PC-9 (cell line): ENCODE measurements at places on chromosomes 4 and X. TPM values are rescaled to one million over a fixed set of nuclear protein-coding genes. Genes with fewer than 3 reads are reported as not detected.

- no peak overlapping the region for H3K4me3 ChIP-seq
- H3K27ac ChIP-seq = no peak overlapping the region
- H3K27me3 ChIP-seq = 0 out of 2 replicates have a peak, but pooled peaks cover 2% of the 10 kb centered on the region
- H3K36me3 ChIP-seq = no peaks in the 10 kb centered on the region
- no peak for DNase-seq
Observed at GRCh38 chrX:83512111-83512510, 4.0 kb downstream of the POU3F4 start.

DNA sequence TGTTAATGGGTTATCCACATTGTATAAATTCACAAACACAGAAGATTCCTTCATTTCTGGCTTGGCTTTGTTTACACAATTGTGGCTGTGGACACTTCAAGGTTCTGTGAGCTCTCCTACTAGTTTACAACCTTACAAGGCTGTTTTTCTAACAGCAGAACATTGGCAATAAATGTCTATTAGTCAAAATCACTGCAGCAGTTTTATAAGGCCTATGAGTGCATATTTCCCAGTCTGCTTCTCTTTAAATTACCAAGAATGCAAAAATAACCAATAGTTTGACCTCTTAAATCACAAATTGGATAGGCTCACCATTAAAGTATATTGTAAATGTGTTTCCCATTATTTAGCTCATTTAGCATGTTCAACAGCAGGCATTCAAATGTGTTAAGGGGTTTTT is 239.2 kb downstream of the DKK2 start:
- no peak for DNase-seq
- no peaks in the 10 kb centered on the region for H3K4me1 ChIP-seq
- H3K36me3 ChIP-seq = no peaks in the 10 kb centered on the region
- H3K27me3 ChIP-seq = no peaks in the 10 kb centered on the region
- no peak overlapping the region for H3K4me3 ChIP-seq

DNA sequence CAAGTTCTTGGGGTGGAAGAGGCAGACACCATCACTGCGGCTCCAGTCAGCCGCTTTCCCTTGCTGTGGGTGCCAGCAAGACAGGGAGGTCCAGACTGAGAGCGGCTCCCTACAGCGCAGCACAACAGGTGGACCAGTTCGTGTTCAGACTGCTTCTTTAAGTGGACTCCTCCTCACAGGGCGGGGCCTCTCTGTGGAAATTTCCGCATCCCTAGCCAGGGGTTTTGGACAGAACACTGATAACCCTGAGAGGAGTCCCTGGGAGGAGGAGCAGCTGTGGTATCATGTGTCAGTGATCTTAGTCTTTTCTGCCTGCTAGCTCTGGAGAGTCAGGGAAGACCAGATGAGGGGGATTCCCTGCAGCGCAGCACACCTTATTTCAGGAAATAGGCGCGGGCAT is 48.5 kb downstream of the MAGEC2 start:
- no peaks in the 10 kb centered on the region for H3K4me1 ChIP-seq
- no peak for DNase-seq
- H3K27ac ChIP-seq = no peak overlapping the region
- H3K27me3 ChIP-seq = 0 out of 2 replicates have a peak, but pooled peaks cover 4% of the 10 kb centered on the region
- H3K4me3 ChIP-seq = no peak overlapping the region

DNA sequence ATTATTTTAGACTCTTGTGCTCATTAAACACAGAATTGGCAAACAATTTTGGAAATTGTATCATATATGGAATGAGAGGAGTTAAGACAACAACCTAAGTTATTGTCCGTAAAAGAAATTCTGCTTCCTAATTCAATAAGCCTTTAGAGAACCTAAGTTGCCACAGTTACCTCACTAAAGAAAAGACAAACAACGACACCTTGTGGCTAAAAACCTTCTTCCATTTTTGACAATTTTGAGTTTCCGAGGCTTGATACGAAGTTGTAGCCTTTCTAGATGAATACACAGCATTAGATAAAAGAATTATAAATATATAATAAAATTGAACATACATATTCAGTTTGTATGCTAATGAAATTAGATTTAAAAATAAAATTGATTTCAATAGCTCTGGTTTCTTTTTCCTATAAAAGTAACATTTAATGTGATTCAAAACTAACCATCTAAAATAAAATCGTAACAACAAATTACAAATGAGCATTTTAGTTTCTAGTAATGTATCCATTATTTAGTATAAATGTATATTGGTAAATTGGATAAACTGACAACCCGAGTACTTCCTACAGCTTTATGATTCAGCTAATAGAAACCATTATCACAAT is 275.1 kb downstream of the GPM6A start:
- no peak overlapping the region for H3K27ac ChIP-seq
- H3K36me3 ChIP-seq = no peaks in the 10 kb centered on the region
- H3K4me1 ChIP-seq = no peaks in the 10 kb centered on the region
- H3K4me3 ChIP-seq = no peak overlapping the region
- no peaks in the 10 kb centered on the region for H3K27me3 ChIP-seq

DNA sequence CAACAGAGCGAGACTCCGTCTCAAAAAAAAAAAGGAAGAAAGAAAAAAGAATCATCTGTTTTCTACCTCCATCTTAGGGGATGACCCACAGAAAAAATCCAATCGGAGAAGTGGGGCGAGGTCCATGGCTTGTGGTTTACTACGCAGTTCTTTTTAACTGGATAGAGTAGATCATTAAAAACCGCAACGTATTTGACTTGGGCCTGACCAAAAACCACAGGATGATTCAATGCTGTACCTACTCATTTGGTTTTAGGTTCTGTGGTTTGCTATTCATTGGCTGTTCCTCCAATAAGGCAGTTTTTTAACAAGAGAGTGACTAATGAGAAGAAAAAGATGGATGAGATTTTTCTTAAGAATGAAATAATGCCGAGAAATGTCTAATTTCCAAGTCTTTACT is 83.7 kb downstream of the FREM3 start:
- H3K36me3 ChIP-seq = no peaks in the 10 kb centered on the region
- H3K27me3 ChIP-seq = no peaks in the 10 kb centered on the region
- no peak for DNase-seq
- H3K27ac ChIP-seq = no peak overlapping the region
- H3K4me3 ChIP-seq = no peak overlapping the region

GRCh38 chr4:155481150-155481549 is 104.4 kb upstream of the MAP9 start:
- H3K4me1 ChIP-seq = no peaks in the 10 kb centered on the region
- no peaks in the 10 kb centered on the region for H3K27me3 ChIP-seq
- DNase-seq = no peak
- no peak overlapping the region for H3K27ac ChIP-seq

Gene DTHD1
- not detected in 2 replicates for total RNA-seq

DNA sequence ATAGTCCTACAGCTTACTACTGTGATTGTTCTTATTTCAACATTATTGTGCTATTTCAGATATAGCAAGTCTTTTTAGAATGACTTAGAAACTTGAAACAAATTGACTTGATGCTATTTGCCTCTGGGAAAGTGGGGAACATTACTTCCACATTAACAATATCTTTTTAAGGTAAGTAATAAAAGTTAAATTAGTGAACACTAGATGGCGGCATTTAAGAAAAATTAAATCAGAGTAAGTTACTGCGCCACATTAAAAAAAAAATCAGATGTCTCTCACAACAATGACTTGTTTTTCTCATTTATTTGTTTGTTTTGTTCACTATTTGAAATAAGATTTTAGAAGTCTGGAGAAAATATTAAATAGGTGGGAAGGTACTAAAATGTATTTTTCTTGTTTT is 1026.9 kb upstream of the SLIT2 start:
- peak; percentile 35 for DNase-seq
- H3K4me1 ChIP-seq = no peaks in the 10 kb centered on the region
- no peaks in the 10 kb centered on the region for H3K27me3 ChIP-seq

DNA sequence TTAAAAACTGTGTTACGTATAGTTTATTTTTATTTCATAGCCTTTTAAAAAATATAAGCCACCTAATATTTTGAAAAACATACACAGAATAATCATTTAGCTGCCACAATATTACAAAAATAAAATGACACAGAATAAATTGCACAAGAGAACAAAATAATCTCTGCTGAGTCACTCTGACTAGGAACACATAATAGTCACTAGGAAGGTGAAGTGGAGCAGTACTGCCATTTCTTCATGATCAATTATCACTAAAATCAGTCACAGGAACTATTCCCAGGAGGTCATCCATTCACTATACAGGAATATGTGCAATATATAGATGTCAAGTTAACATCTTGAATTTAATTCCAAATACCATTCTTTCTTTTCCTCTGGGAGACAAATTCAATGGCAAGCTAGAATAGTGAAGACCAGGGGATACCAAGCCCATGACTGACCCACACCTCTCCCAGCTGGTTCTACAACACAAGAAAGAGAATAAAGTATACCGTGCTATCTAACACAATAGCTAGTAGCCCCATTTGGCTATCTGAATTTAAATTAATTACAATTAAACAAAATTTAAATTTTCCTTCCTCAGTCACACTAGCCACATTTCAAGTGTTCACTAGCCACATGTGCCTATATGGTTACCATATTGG is 5.9 kb downstream of the SMIM43 start:
- peaks cover 11% of the 10 kb centered on the region for H3K4me1 ChIP-seq
- no peaks in the 10 kb centered on the region for H3K27me3 ChIP-seq
- no peak for DNase-seq
- peak overlapping the region; percentile 82 for H3K27ac ChIP-seq
- H3K36me3 ChIP-seq = peaks cover 6% of the 10 kb centered on the region; the same call in 1 of the 2 replicates

- no peak overlapping the region for H3K4me3 ChIP-seq
- H3K36me3 ChIP-seq = peaks cover 5% of the 10 kb centered on the region; the same call in 1 of the 2 replicates
- H3K4me1 ChIP-seq = no peaks in the 10 kb centered on the region
- H3K27ac ChIP-seq = no peak overlapping the region
Observed at GRCh38 chr4:150867148-150867547, 147.9 kb downstream of the LRBA start.

DNA sequence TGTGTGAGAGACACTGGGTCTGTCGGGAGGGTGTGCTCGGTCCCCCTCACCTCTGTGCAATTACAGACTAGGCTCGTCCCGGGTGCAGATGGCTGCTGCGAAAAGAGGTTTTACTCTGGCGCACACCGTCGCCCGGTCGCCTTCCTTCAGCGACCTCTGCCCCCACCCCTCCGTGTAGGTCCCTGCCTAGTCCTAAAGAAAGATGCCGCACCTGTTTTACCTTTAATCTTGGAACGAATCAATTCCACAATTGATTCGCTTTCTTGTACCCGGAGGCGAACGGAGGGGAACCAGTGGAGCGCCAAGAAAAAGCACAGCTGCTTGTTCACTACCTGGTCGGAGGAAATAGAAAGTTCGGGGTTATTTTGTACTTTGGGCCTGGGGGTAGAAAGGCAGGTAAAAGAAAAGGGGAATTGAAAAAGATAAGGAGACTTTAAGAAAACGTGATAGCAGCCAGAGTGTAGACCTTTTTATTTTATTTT is 1.2 kb downstream of the NPNT start:
- no peaks in the 10 kb centered on the region for H3K36me3 ChIP-seq
- H3K27me3 ChIP-seq = no peaks in the 10 kb centered on the region
- H3K27ac ChIP-seq = no peak overlapping the region
- peaks cover 15% of the 10 kb centered on the region for H3K4me1 ChIP-seq
- no peak overlapping the region for H3K4me3 ChIP-seq
- no peak for DNase-seq

DNA sequence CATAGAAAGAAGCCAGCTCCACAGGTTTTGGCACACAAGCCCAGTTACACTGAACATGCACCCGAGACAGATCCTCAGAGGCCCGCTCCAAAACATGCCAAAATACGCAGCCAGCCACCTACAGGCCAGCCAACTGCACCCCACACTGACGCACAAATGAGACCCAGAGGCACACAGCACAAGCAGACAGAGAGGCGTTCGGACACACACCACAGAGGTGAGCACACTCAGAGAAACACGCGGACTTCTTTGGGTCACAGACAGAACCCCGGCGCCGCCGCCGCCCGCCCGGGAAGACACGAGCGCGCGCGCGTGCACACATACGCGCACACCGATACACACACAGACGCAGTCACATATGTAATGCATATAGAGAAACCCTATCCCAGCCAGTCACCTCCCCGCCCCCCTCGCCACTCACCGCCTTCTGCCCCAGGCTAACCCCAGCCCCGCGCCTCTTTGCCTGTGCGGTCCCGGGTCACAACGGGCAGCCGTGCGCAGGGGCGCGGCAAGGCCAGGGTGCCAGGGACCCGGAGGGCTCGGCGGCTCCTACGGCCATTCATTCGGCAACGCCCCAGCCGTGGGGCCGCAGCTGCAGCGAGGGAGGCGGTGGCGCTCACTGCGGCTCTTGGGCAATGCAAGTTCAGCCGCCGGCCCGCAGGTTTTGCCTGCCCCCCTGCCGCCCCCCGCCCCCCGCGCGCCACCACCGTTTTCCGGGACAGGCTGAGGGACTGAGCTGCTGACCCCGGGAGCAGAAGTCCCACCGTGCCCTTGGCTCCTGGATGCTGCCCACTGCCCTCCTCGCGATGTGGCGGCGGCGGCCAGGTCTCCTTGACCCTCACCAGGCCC is 553 bp downstream of the SEPTIN6 start:
- H3K27ac ChIP-seq = no peak overlapping the region
- DNase-seq = peak; percentile 50
- no peaks in the 10 kb centered on the region for H3K27me3 ChIP-seq
- H3K4me3 ChIP-seq = peak overlapping the region; percentile 81
- peaks cover 13% of the 10 kb centered on the region for H3K4me1 ChIP-seq

Gene FAAH2
- total RNA-seq = 8.2 and 10.4 TPM in 2 replicates

Gene PDE6B
- total RNA-seq = 5.9 and 8.2 TPM in 2 replicates

- H3K36me3 ChIP-seq = no peaks in the 10 kb centered on the region
- no peak for DNase-seq
- H3K27ac ChIP-seq = peak overlapping the region; percentile 84
- no peak overlapping the region for H3K4me3 ChIP-seq
- H3K27me3 ChIP-seq = no peaks in the 10 kb centered on the region
- peaks cover 27% of the 10 kb centered on the region for H3K4me1 ChIP-seq
Observed at GRCh38 chr4:85209161-85209560, 242.7 kb upstream of the WDFY3 start.

DNA sequence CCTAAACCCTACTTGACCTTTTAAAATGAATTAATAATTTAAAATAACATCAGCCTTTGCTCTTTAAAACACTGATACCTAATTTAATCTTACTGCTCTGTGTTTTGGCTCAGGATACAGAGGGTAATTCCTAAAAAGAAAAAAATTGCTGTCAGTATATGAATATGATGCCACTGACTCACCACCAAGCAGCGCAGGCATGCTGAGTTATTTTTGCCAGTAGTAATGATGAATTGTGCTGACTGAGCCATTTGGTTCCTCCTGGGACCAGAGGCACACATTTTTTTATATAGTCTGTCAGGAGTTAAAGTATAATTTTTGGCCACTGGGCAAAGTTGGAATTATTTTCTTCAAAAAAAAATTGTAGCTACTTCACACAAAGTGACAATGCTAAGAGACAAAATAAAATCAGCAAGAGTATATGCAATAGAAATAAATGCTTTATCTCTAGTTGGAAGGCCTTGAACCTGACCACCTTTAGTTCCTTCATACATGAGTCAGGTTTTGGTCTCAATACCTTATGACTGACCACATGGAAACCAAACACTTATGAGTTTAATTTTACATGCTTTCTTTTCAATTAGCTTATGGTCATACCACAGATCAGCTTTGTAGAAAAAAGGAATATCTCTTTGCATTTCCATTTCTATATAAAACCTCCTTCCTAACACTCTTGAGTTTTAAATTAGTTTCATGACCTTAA is 115.1 kb downstream of the PPP3CA start:
- no peaks in the 10 kb centered on the region for H3K27me3 ChIP-seq
- H3K36me3 ChIP-seq = no peaks in the 10 kb centered on the region
- H3K4me3 ChIP-seq = no peak overlapping the region
